NCI-H2029 (cell line): ENCODE measurements at places on chromosomes 4 and X.

- no peak for DNase-seq
These were observed 29.6 kb upstream of the ERVMER34-1 start for GRCh38 chr4:52780617-52781354.

DNA sequence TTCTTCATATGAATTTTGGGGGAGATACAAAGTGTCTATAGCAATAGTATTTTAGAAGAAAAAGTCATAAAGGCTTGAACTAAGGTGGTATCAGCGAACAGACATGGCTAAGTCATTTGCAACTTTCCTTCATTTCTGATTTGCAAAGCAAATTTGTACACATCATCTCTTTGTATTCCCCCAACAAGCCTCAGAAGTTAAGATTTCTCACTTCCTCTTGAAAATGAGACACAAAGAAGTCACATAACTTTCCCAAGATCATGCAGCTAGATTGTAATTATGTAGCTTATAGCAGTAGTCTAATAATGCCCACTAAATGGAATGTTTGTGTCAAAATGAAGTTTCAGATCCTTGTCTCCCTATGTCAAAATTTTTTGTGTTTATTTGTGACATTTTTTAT lies 709.8 kb upstream of the HS3ST1 start:
- DNase-seq: no peak

- DNase-seq: no peak
These were observed 21.4 kb upstream of the NOX1 start for GRCh38 chrX:100895365-100896075.

- DNase-seq: no peak
These were observed 38.5 kb upstream of the IQSEC2 start for GRCh38 chrX:53319614-53320542.

GRCh38 chr4:94334476-94334875 lies 8.2 kb downstream of the HPGDS start:
- no peak for DNase-seq

DNA sequence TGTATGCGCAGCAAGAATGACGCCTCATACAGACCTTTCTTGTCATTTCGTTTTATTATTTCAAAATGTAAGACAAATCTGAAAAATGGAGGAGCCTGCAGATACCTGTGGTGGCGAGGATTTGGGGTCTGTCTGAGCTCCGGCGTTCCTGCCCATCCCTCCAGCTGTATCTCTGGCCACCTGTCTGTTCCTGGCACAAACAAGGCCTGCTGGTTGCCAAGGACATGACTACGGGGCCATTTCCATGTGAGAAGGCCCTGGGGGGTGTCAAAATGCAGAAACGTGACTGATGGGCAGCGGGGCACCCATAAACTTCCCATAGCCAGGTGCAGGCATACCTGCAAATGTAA lies 591 bp upstream of the TSPAN7 start:
- no peak for DNase-seq

DNA sequence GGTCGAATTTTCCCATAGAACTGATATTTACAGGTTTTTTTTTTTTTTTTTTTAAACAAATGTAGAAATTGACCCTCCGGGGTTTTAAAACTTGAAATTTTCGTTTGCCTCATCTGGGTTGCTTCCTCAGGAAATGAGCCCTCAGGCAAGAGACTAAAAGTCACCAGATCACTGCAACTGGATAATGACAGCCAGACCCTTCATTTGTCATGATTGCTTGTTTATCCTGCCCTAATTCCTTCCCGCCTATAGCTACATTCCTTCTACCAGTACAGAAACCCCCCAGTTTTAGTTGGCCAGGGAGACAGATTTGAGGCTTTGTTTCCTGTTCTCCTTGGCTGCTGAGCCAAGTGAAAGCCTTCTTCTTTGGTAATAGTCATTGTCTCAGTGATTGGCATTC lies 44.0 kb upstream of the IGFBP7 start:
- DNase-seq: no peak
